Bronchial epithelial cell (primary cell): ENCODE measurements at places on chromosomes 16 and 17. TPM values are rescaled to one million over a fixed set of nuclear protein-coding genes. Genes with fewer than 3 reads are reported as not detected.

DNA sequence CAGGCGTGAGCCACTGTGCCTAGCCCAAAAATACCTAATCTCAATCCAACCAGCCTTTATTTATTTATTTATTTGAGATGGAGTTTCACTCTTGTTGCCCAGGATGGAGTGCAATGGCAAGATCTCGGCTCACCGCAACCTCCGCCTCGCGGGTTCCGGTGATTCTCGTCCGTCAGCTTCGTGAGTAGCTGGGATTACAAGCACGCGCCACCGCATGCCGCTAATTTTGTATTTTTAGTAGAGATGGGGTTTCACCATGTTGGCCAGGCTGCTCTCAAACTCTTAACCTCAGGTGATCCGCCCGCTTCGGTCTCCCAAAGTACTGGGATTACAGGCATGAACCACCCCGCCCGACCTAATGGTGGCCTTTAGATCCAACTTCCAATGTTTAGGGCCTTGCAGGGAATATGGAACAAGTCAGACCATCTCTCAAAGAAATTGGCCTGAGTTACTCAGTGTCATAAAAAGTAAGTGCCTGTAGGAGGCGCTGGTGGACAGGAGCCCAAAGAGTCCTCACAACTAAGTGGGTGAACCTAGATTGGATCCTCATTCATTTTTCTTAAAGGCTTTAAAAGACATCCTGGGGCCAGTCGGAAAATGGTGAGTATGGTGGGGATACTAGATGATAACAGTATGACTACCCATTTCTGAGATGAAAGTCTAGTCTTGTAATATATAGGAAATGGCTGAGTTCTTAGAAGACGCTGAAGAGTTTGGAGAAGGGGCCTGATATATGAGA is 4.6 kb downstream of the ZSCAN10 start:
- peak; percentile 38 for DNase-seq

- DNase-seq = no peak
Observed at GRCh38 chr16:62700426-62701294, 664.4 kb upstream of the CDH8 start.

DNA sequence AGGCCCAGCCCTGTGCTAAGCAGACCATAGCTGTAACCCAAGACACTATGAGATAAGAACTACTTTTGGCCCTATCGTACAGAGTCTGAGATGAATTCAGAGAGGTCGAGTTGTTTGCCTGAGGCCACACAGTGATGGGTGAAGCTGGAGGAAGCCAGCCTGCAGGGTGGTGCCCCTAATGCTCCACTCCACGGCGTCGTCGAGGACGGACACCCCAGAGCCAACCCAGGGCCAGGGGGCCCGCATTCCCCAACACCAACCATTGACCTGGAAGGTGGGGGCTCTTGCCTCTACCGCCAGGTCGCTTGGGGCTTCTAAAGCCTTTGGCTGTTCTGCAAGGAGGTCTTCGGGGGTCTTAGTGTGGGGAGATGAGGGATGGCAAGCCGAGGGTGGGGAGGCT is 84.1 kb downstream of the IRF8 start:
- DNase-seq = no peak

GRCh38 chr17:79789943-79790804 is 6.7 kb downstream of the CBX8 start:
- no peak for DNase-seq

GRCh38 chr17:28406473-28406814 is 432 bp upstream of the SLC46A1 start:
- DNase-seq = peak; percentile 40

Gene OTOP2
- total RNA-seq = under 0.01 TPM in 1 of 2 replicates, not detected in the other

DNA sequence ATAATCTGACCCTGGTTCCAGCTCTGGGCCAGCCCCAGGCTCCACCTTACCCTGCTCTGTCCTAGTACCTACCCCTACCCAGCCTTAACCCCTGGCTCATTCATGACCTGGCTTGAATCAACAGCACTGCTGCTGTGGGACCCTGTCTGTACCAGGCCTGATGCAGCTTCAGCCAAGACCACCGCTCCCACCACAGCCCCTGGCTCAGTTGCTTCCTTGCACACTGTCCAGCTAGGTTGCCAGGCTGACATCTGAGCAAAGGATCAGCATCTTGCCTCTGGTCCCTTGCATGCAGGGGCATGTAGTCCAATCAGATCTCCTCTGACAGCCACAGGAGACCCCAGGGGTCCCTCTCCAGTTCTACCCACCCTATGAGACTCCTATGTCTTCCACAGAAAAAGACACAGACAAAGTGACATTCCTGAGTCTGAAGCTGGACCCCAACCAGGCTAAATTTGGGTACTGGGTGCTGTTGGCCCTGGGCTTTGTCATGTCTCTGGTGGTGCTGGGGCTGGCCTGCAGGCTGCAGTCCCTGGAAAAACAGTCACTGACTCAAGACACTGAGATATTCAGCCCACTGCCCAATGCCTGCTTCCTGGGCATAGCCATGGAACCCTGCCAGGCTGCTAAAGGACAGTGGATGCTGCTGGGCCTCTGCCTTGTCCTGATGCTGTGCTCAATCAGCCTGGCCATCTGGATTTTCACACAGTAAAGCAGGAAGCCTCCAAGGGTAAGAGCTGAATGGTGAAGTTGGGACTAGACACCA is 3.9 kb upstream of the KCNH6 start:
- no peak for DNase-seq

Gene TBC1D3H
- total RNA-seq = not detected in 2 replicates

GRCh38 chr16:30850246-30850645 is 43.6 kb downstream of the BCL7C start:
- DNase-seq = peak; percentile 39

DNA sequence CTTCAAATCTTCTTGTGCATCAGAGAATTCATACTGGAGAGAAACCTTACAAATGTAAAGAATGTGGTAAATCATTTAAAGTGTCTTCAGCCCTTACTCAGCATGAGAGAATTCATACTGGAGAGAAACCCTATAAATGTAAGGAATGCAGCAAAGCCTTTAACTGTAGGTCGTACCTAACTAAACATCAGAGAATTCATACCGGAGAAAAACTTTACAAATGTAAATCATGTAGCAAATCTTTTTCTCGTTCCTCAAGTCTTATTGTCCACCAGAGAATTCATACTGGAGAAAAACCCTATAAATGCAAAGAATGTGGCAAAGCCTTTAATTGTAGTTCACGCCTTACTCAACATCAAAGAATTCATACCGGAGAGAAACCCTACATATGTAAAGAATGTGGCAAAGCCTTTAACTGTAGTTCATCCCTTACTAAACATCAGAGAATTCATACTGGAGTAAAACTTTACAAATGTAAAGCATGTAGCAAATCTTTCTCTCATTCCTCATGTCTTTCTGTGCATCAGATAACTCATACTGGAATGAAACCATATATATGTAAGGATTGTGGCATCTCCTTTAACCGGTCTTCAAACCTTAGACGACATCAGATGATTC is 118.5 kb upstream of the ZNF267 start:
- DNase-seq = no peak

DNA sequence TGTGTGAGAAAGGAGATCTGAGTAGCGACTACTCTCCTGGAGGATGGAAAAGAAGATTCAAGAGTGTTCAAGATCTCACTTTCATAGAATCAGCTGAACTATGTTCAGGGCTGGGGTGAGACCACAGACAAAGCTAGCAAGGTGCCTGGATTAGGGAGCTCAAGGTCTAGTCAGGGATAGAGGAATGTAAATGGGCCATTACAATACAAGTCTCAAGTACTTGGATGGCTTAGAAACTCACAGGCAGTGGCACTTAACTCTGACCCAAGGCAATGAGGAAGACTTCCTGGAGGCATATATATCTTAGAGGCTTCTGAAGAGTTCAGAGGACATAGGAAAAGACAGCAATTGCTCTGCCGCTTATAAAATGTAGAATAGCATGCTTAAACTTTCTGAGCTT is 184.9 kb upstream of the CDH11 start:
- no peak for DNase-seq

DNA sequence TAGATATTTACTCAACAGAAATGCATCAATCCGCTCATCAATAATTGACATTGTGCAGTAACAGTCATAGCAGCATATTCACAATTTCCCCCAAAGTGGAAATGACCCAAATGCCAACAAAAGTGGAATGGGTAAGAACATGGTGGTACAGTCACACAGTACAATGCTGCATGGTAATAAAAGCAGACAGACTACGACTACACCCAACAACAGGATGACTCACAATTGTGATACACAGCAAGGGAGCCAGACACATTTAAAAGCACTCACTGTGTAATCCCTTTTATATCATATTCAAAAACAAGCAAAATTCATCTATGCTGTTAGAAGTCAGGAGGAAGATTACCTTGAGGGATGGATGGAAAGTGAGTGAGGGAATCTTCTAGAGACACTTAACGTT is 76.5 kb upstream of the NUDT7 start:
- DNase-seq = no peak
